ENCODE measurements at places on chromosomes 5 and 9.
A peak's percentile ranks its signal among the peaks of the same experiment; 100 is the strongest.

DNA sequence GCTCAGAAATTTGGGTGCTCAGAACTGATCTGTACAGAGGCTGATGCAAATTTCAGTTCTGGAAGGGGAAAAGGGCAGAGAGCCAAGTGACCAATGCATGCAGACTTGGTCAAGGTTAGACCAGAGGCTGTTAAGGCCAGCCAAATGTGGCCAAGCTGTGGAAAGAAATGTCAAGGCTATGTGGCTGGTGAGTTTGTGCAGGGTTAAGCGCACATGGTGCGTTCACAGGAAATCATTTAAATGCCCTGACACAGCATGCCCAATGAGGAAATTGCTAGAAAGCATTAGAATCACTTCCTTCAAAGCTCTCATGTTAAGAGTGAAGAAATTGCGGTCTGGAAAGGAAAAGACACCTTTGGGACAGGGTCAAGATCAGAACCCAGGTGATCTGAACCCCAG is 58.0 kb downstream of the PTPN3 start:
- DNase-seq = no peak

- DNase-seq = no peak
These were observed 516.3 kb upstream of the ZNF608 start for GRCh38 chr5:125262782-125263181.

DNA sequence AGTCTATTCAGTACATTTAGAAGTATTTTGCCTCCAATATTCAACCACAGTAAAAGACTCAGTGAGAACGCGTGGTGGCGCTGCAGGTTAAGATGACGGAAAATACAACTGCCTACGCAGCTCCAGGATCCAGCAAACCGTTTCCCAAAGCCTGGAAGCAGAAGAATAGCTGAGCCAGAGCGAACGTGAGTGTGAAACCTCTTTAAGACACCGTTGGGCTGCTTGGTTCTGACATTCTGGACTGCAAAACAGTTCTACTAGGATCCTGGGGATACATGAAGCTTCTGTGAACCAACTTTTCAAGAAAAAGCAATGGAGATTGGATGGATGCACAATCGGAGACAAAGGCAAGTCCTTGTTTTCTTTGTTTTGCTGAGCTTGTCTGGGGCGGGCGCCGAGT is at the start of gene PCDHB16:
PCDHB16 (plus strand) TSS at position 140 of the 400 bp plus-strand sequence; CDS start at position 313, 173 bp downstream.
- DNase-seq = no peak

GRCh38 chr5:129063483-129064113 is 31.0 kb upstream of the ISOC1 start:
- DNase-seq = no peak

DNA sequence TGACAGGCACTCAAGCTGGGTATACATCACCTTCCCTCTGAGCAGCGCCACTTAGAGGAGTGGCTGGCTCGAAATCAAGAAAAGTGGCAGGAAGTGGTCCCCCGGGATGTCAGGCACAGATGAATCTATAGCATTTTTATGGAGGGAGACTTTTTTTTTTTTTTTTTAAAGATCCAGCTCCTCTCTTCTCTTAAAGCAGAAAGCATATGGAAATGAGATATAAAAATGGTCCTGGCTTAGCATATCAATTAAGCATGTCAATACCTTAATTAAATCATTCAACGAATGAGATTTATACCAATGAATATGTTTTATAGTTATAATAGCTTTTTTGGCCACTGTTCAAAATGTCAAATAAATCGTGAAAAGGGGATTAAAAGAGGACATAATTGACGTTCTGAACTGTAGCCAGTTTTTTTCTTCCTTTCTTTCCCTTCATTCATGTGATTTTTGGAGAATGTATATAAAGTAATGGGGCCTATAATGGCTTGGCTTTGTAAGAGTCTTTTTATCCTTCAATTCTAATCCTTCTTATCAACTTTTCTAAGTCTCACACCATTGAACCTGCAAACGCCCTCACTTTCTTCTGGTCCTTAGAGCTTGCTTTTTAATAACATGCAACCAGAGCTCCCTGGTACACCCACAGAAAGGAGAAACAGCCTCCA is 319.2 kb upstream of the PANK3 start:
- DNase-seq = no peak

DNA sequence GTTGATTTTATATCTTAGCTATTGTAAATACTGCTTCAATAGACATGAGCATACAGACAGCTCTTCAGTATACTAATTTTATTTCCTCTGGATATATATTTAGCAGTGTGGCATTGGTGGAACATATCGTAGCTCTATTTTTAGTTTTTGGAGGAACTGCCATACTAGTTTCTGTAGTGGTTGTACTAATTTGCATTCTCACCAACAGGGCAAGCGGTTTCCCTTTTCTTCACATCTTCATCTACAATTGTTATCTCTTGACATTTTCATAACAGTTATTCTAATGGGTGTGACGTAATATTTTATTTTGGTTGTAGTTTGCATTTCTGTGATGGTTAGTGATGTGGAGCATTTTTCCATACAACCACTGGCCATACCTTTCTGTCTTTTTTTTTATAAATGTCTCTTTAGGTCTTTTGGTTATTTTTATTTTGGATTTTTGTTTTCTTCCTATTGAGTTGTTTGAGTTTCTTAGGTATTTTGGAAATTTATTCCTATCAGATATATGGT is 32.5 kb downstream of the TAF11L14 start:
- DNase-seq = no peak

DNA sequence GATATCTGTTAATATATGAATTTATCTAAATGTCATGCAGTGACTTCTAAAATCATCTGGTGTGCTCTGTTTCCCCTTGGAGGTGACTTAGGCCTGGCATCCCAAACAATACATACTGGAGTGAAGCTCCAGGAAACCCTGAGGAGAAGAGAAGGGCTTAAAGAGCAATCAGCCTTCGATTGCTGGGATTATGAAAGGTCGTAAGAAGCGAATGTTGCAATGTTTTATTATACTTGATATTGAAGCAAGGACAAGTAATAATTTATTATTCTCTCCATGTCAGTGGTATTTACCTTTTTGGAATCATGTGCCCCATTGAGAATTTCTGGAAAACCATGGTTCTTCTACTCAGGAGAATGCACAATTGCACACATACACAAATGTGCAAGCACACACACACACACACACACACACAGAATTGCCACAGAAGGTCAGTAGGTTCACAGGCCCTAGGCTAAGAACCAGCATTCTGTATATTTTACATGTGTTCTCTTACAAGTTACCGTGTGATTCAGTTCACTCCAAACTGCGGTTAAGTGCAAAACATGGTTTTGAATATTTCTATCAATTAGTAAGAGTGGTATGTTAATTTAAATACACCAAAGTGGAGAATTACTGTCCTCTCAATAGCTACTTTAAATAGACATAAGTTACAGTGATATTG is 79.1 kb upstream of the CDKN2B start:
- DNase-seq = no peak

- DNase-seq = no peak
These were observed 1188.1 kb downstream of the DTWD2 start for GRCh38 chr5:117800261-117800660.

GRCh38 chr9:78358329-78359051 is 61.6 kb downstream of the PSAT1 start:
- no peak for DNase-seq

DNA sequence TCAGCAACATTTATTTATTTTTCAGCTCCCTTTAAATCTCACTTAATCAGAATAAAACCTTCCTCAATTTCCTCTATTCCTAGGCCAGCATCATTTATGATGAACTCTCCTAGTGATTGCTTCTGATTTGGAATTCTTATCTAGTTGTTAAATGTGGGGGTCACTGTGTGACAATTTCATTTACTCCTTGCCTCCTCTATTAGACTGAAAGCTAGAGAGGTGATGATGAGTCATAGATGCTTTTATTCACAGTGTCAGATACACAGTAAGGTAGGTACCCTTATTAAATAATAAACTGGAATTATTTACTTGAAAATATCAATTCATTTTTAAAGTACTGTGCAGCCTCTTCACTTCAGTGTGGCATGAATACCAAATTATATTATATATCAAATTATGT is 960.6 kb downstream of the MAT2B start:
- no peak for DNase-seq

DNA sequence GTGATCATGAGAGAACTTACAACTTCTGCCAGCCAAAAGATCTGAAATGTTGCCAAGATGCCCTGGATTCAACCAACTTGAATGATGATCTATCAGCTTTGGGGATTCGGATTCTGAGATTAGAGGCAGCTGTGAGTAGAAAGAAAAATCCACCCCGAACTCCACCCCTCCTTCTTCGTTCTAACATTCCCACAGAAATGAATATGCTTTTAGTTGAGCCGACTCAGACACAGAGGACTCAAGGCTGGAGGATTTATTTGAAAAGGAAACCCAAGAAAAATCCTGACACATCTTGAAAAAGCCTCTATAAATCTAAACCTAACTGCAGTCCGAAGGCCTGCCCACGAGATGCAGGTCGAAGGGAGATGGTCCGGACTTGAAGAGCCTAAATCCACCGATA is 275.0 kb downstream of the GAS1 start:
- DNase-seq = no peak

- DNase-seq = no peak
These were observed 37.8 kb upstream of the SPDL1 start for GRCh38 chr5:169545762-169546161.

GRCh38 chr5:134289509-134290113 is 63.7 kb upstream of the PPP2CA start:
- DNase-seq = peak; percentile 16

GRCh38 chr5:73388306-73388684 is 60.3 kb downstream of the FOXD1 start:
- DNase-seq = peak; percentile 38

- DNase-seq = peak; percentile 39
These were observed 966.3 kb upstream of the C9orf72 start for GRCh38 chr9:28539434-28540070.

- no peak for DNase-seq
These were observed 94.4 kb downstream of the GLDC start for GRCh38 chr9:6551136-6551535.

DNA sequence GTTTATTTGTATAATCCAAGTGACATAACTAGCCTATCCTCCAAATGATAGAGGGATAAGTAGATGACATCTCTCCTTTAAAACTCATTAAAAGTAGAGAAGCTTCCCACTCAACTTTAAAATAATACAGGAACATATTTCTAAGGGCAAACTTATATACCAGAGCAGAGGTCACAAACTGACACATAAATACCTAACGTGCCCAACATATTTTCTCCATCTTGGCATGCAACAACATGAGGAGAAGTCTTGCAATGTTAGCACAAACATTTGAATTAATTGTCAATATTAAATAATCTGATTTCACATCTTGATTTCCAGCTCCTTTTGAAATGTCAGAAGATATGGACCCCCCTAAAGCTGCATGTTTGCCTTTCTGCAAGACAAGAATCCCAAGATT is 335.0 kb downstream of the DEPDC1B start:
- no peak for DNase-seq

DNA sequence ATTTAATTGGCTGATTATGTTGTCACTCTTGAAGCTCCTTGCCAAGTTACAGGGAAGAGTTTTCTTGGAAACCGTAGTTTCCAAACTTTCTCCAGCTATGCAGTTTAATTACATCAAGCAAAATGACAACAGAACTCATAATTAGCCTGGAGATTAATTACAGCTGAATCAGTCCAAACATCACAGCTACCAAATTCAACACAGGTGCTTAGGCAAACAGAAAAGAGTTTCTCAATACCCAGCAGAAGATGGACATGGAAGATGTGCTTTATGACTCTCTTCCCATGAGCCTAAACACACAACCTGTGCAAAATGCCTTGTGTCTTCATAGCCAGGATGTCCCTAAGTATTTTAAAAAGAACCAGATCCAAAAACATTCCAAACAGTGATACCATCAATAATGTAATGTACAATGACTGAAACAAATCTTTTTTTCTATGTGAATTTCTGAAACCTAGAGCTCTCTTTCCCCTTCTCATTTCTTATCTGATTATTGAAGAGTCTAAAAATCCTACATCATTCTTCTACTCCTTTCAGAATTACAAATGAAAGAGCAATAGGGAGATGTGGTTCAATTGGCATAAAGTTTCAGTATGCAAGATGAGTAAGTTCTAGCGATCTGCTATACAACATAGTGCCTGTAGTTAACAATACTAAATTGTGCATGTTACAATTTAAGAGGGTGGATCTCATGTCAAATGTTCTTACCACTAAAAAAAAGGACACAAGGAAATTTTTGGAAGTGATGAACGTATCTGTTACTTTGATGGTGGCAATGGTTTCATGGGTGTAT is 124.3 kb downstream of the RASEF start:
- DNase-seq = no peak

- DNase-seq = no peak
These were observed 92.0 kb downstream of the SH3TC2 start for GRCh38 chr5:148970876-148971275.

- DNase-seq = no peak
These were observed 22.6 kb downstream of the ANKS6 start for GRCh38 chr9:98773721-98774120.

DNA sequence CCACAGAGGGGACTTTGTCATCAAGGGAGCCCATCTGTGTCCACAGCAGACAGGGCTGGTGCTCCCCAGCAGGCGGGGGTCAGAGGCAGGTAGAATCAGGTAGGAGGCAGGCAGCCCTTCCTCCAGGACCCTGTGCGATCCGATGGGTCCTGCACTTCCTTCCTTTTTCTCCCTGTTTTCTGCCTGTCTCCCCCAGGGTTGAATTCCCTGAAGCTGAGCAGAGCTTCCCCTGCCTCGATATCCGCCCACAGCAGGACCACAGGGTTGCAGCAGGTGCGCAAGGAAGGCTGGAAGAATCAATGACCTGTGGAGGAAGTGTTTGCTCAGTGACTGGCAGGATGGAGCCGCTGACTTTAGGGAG is 69.2 kb downstream of the MRPL36 start:
- DNase-seq = no peak

DNA sequence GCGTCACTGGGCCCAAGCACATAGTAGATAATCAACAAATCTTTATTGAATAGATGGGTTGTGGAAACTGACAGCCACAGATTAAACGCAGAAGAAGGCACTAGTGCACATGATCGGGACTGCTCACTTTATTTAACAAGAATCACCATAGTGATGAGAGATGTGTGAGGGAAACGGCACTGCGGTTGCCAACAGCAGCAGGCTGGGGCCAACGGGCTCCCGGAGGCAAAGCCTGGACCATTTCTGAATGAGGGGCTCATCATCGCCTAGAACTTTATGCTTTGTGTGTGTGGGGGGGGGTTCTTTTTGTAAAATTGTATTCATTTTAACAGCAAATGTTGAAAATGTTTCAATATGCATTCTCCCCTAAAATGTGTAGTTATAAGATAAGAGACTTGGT is 61.9 kb upstream of the RUFY1 start:
- no peak for DNase-seq

DNA sequence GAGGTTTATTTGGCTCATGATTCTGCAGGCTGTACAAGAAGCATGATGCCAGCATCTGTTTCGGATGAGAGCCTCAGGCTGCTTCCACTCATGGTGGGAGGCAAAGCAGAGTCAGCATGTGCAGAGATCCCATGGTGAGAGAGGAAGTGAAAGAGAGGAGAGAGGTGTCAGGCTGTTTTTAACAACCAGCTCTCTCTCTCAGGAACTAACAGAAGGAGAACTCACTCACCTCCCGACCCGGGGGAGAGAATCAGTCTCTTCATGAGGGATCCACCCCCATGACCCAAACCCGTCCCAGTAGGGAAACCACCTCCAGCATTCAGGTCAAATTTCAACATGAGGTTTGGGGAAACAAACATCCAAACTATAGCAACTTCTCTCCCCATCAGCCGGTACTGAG is 187.7 kb downstream of the ENC1 start:
- no peak for DNase-seq

All from SHP77 treated with DMSO at 0.1 percent for 48 hours (cell line).